ENCODE measurements at places on chromosomes 2 and 18.

DNA sequence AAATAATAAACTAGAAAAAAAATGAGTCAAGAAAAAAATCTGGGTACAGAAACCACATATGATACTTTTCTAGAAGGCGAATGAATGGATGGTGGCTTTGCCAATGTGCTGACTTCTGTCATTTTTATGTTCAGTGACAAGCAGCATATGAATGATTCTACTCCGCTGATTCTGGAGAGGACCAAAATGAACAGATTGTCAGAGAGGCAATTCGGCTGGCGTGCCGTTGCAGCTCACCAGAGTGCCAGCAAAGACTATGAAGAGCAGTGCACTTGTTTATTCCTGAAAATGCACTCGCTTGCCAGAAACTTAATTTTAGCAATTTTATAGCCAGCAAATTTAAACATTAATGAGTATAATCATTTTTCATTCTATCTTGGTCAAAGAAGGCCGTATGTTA, 105.9 kb upstream of the NYAP2 start:
- DNase-seq, result no peak

- peak; percentile 41 for DNase-seq
Measured at GRCh38 chr2:9286554-9287399, 80.2 kb downstream of the ASAP2 start.

DNA sequence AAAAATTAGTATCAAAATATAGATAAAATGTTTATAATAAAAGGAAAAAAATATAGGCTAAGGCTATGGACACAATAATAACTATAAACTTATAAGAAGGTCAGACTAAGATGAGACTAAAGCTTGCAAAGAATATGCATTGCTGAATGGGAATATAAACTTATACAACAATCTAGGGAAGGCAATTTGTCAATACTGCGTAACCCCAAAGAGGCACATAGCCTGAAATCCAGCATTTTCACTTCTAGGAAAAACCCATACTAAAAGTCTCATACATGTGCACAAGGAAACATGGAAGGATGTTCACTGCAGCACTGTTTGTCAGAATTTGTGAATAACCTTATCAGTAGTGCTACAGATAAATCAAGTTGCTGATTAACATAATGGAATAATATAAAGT, 45.5 kb downstream of the FANCL start:
- DNase-seq, result no peak

GRCh38 chr18:62198259-62198658, 11.2 kb downstream of the RELCH start:
- no peak for DNase-seq

- no peak for DNase-seq
Measured at GRCh38 chr2:11984316-11985158, 238.1 kb downstream of the LPIN1 start.

- peak; percentile 53 for DNase-seq
Measured at GRCh38 chr2:178484245-178485041, 4.2 kb downstream of the PLEKHA3 start.

- no peak for DNase-seq
Measured at GRCh38 chr2:186693446-186693832, 421 bp upstream of the FAM171B start.

GRCh38 chr2:134773759-134774742, 55.3 kb upstream of the TMEM163 start:
- DNase-seq, result peak; percentile 42

GRCh38 chr2:230987137-230988020, 8.5 kb upstream of the SPATA3 start:
- peak; percentile 56 for DNase-seq

GRCh38 chr2:191041418-191042161, 27.6 kb upstream of the STAT1 start:
- DNase-seq, result no peak

DNA sequence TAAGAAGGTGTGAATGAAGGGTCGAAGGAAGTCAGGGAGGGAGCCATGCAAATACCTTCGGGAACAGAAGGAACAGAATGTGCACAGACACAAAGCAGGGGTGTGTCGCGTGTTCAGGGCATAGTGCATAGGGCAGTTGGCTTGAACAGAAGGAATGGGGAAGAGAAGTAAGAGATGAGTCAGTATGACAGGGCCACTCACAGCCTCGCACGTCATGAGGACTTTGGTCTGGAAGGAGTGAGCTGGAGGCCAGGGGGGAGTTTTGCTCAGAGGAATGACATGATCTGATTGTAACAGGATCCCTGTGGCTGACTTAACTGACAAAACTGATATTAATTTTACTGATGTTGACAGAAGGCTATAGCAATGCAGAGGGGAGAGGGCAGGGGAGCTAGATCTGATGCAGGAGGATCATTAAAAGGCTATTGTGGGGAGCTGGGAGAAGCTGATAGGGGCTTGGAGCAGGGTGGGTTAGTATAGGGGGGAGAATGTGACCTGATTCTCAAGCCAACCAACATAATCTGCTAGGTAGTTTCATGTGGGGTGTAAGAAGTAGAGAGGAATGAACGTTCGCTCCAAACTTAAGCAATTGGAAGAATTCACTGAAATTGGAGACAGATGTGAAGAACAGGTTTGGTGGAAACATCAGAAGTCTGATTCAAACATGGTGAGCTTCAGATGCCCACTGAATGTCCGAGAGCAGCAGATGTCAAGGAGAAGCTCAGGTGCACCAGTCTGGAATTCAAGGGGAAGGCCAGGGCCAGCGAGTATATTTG, 60.4 kb upstream of the COPS8 start:
- DNase-seq, result peak; percentile 45

GRCh38 chr2:112795774-112796173, 11.5 kb upstream of the IL1A start:
- DNase-seq, result no peak

DNA sequence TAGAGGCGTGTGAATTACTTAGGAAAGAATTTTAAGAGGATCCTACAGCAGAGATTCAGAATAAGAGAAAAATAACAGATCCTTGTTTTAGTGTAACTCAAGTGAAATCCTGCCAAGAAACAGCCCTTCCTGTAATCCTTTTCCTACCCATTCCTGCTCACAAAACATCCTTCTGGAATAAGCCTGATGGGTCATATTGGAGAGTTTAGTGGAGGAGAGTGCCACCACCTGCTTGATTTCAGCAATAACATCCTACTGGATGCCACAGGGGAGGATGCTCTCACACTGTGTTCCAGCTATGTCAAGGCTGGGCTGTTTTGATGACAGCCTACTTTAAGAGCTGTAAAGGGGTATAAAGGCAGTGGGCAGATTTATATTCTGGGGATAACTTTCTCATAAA, 54.8 kb upstream of the CCDC178 start:
- DNase-seq, result peak; percentile 10

DNA sequence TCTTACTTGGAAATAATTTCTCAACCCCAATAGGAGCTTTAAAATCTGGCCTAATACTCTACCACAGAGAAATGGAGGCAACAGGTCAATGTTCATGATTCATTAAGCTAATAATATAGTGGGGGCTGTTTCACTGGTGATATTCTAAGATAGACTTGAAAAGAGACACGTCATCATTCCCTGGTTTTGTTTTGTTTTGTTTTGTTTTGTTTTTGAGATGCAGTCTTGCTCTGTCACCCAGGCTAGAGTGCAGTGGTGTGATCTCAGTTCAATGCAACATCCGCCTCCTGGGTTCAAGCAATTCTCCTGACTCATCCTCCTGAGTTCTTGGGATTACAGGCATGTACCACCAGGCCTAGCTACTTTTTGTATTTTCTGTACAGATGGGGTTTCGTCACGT, 37.5 kb upstream of the SOS1 start:
- DNase-seq, result no peak

All from endothelial cell of umbilical vein (primary cell).